ENCODE measurements at places on chromosomes 2 and 18. TPM values are rescaled to one million over a fixed set of nuclear protein-coding genes. Genes with fewer than 3 reads are reported as not detected.

The STPG4 gene
- total RNA-seq: 0.13 TPM

The DLX2 gene
- 0.42 TPM for total RNA-seq

DNA sequence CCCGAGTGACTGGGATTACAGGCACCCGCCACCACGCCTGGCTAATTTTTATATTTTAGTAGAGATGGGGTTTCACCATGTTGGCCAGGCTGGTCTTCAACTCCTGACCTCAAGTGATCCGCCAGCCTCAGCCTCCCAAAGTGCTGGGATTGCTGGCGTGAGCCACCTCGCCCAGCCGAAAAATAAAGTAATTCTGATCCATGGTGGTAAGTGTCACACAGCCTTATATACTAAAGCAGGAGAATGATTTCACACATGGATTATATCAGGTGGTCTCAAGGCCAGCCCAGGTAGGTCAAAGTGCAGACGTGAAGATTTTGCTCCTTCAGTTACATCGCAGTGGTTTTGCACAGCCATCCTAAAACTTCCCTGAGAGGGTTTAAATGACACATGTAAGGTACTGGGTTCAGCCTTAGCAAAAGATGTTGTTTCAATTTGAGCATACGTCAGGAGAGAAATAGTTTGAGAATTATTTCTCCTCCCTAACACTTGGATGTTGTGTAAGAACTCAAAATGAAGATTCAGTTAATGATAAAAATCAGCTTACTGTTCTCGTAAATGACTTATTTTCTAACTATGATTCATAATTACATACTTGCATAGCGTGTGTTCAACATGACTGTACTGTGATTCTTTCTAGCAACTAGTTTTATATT, 93.0 kb upstream of the SLC39A10 start:
- H3K4me1 ChIP-seq: peaks cover 2% of the 10 kb centered on the region
- no peak for DNase-seq
- H3K27me3 ChIP-seq: no peaks in the 10 kb centered on the region
- H3K4me3 ChIP-seq: no peak overlapping the region
- H3K36me3 ChIP-seq: no peaks in the 10 kb centered on the region

DNA sequence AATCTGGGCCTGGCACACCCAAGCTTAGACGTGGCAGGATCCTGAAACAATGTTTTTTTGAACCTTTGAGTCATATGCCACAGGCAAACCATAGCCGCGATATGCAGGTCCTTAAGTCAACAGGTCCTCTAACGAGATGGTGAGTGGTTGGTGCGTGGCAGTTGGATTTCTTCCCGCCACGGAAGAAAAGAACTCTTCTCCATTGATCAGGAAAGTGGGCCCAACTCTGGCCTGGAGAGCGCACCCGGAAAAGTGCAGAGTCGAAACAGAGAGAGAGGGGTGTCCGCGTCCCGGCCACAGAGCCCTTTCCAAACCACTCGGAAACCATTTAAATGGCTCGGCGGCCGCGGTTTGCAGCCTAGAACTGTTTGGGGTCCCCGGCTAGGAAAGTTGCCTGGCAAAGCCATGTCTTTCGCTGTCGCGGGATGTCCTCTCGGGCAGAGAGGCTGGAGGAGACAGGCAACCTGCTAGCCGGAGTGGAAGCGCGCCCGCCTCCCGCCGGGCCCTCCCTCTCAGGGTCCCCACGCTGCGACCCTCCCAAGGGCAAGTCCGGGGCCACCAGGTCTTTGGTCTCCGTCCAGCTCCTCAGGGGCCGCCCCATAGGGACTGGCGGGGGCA, 777 bp downstream of the GALNT3 start:
- H3K36me3 ChIP-seq: peaks cover 8% of the 10 kb centered on the region
- peak overlapping the region; percentile 99 for H3K4me3 ChIP-seq
- no peak overlapping the region for H3K27ac ChIP-seq
- no peaks in the 10 kb centered on the region for H3K27me3 ChIP-seq

DNA sequence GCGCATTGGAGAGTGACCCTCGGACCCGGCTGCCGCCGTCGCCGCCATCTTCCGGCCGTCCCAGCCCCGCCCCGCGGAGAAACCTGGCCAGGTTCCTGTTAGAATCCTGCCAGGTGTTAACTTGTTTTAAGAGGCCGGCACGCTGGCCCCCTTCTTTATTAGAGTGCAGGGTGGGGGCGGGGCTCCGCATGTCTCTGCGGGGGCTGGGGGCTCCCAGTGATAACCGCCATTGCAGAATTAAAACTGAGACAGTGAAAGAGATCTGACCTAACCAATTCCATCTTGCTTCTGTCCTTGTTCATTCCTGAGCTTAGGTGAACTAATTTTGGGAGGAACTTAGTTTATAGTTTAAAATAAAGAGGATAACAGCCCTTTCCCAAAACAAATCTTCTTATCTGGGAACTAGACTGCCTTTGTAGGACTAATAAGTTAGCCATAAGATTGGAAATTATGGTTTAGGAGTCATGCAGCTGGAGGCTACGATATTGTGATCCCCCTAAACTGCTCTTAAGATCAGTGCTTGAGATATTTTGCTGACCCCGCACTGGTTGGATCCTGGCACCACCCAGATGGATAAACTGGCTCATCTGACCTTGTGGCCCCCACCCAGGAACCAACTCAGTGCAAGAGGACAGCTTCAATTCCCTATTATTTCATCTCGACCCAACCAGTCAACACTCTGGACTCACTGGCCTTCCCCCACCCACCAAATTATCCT, 543 bp upstream of the STARD7 start:
- H3K4me3 ChIP-seq: peak overlapping the region; percentile 99
- peaks cover 15% of the 10 kb centered on the region for H3K36me3 ChIP-seq
- DNase-seq: no peak
- peaks cover 6% of the 10 kb centered on the region for H3K4me1 ChIP-seq
- no peak overlapping the region for H3K27ac ChIP-seq
- H3K27me3 ChIP-seq: no peaks in the 10 kb centered on the region

The HOXD1 gene
- not detected for total RNA-seq

All from H9 (cell line).